ENCODE measurements at places on chromosomes 1 and 21.
A peak's percentile ranks its signal among the peaks of the same experiment; 100 is the strongest.

DNA sequence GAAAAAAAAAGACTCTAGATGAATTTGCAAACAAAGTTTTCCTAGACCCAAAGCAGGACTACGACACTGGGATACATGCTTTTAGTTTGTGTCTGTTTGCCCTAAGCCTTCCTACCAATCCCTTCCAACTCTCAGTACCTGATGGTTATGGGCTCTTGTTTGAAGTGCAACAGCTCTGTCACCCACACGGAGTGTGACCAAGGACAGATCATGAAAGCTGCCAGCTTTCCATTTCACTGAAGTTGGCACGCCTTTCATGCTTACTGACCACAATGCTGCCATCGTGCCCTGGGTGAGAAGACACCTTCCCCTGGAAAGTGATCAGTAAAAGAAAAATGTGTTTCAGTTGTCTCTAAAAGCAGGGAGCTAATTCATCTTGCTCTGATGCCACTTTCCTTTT is 312.5 kb upstream of the PTBP2 start:
- DNase-seq: no peak

GRCh38 chr1:4754816-4755215 is 100.4 kb downstream of the AJAP1 start:
- DNase-seq: no peak

- DNase-seq: no peak
Measured at GRCh38 chr1:195584870-195585624, 1023.2 kb downstream of the KCNT2 start.

- DNase-seq: peak; percentile 84
Measured at GRCh38 chr1:150976879-150977694, 2.5 kb upstream of the CERS2 start.

DNA sequence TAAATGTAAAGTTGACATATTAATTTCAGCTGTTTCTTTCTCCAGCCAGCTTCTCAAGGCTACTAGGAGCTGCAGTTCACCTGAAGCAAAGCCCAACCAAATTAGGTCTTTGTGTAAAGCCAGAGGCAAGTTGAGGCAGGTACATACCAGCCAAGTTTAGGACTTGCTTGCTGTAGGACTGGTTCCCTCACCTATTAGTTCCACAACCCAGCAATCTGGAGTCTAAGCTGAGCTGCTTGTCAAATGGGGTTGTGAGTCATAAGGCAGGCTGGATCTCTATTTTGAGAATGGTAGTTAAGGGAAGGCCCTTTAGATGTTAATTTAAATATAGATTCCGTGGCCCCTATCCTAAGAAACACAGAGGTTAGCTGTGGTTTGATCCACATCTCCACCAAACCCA is 7.6 kb upstream of the FLG2 start:
- no peak for DNase-seq

- DNase-seq: no peak
Measured at GRCh38 chr1:9164919-9165318, 36.0 kb upstream of the GPR157 start.

GRCh38 chr1:9093581-9093980 is 24.1 kb upstream of the SLC2A5 start:
- DNase-seq: no peak

- DNase-seq: no peak
Measured at GRCh38 chr1:192657760-192658159, 21.8 kb downstream of the RGS13 start.

- peak; percentile 9 for DNase-seq
Measured at GRCh38 chr1:209937996-209938959, at the start of gene SYT14. Gene SYT14 (plus strand): TSS chr1:209938217. CDS start chr1:209938265, 48 bp downstream.

DNA sequence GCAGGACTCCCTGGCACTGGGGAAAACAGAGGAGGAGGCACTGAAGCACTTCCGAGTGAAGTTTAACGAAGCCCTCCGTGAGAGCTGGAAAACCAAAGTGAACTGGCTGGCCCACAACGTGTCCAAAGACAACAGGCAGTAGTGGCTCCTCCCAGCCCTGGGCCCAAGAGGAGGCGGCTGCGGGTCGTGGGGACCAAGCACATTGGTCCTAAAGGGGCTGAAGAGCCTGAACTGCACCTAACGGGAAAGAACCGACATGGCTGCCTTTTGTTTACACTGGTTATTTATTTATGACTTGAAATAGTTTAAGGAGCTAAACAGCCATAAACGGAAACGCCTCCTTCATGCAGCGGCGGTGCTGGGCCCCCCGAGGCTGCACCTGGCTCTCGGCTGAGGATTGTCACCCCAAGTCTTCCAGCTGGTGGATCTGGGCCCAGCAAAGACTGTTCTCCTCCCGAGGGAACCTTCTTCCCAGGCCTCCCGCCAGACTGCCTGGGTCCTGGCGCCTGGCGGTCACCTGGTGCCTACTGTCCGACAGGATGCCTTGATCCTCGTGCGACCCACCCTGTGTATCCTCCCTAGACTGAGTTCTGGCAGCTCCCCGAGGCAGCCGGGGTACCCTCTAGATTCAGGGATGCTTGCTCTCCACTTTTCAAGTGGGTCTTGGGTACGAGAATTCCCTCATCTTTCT is 75.5 kb downstream of the PIK3CD start:
- DNase-seq: no peak

- peak; percentile 9 for DNase-seq
Measured at GRCh38 chr1:204074274-204075138, 1.6 kb downstream of the SOX13 start.

DNA sequence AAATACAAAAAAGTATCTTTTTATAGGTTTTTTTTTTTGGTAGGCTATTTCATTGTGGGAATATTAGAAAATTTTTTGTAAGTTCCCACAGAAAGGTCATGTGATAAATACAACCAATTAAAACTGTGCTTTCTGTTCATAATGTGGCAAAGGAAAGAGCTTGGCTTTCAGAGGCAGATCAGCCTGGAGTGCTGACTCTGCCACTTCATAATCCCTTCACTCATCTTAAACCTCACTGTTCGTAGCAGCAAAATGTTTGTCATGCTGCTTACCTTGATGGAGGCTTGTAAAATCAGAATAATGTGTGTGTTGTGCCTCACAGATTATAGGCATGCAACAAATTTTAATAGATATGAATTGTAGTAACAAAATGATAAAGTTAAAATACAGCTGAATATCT is 176.8 kb downstream of the ZP4 start:
- DNase-seq: no peak

- no peak for DNase-seq
Measured at GRCh38 chr1:213615226-213615916, 372.4 kb upstream of the PROX1 start.

All from activated CD4-positive, alpha-beta T cell treated with anti-CD3 and anti-CD28 coated beads for 48 hours (primary cell).